ENCODE measurements at places on chromosomes 11 and 22.

- DNase-seq, result no peak
These were observed 5.2 kb upstream of the OAF start for GRCh38 chr11:120205596-120206161.

GRCh38 chr11:134374171-134374570 lies 37.9 kb downstream of the B3GAT1 start:
- no peak for DNase-seq

GRCh38 chr11:127925475-127925874 lies 661.9 kb downstream of the ETS1 start:
- DNase-seq, result no peak

DNA sequence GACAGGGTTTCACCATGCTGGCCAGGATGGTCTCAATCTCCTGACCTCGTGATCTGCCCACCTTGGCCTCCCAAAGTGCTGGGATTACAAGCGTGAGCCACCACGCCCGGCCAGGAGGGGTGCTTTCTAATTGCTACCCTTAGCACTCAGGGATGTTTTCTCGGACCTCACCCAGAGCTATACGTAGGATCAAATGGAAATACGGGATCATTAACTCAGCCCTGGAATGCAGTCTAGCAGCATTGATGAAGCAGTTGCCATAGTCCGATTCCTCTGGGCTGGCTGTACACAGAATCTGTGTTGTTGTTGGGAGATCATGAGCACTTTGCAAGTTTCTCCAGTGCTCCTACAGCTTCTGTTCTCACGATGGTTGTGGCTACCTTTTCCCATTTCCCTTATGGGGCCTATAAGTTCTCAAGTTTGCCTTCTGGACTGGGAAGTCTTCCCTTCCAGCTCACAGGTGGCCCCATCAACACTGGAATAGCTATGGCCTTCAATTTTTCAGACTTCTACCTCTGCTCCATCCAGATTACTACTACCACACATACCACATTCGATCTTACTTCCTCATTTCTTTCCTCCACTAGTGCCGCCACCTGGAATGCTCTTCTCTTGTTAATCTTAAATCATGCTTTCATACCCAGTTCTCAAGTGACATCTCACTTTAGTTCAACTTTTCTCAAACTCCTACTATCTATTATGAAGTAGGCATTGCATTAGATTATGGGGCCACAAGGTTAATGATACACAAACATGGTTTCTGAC lies 16.1 kb upstream of the PCF11 start:
- no peak for DNase-seq

- no peak for DNase-seq
These were observed 1.9 kb downstream of the RCOR2 start for GRCh38 chr11:63914896-63915691.

- no peak for DNase-seq
These were observed 434.5 kb upstream of the CCDC90B start for GRCh38 chr11:83720675-83721074.

DNA sequence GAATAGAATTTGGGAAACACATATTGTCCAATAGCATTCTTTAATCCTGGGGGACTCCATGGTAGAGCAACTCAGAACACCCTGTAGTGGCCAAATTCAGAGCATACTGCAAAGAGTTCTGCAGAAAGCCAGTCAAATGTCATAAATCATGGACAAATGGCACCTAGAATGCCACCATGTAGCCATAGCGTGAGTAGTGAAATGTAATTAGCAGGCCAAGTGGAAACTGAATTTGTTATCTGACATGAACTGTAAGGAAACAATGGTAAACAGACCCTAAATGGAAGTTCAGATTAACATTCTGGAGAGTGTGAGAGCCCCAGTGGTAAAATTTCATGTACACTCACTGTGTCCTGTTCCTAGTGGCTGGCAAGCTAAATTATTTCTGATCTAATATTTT lies 7.0 kb upstream of the PRSS23 start:
- no peak for DNase-seq

DNA sequence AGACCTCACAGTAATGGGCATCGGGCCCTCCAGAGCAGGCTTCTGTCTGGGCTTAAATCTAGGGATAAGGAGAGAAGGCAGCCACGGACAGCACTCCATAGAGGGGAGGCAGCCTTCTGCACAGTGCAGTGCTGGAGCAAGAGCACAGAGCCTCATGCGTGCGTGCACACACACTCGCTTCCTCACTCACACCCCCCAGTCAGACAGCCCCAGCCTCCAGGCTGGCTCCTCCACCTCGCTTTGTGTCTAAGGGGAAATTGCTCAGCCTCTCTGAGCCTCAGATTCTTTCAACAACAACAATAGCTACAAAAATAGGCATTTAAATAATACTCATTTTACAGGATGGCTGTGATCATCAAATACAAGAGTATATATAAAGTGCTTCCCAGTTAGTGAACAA lies 26.7 kb upstream of the ETS1 start:
- no peak for DNase-seq

DNA sequence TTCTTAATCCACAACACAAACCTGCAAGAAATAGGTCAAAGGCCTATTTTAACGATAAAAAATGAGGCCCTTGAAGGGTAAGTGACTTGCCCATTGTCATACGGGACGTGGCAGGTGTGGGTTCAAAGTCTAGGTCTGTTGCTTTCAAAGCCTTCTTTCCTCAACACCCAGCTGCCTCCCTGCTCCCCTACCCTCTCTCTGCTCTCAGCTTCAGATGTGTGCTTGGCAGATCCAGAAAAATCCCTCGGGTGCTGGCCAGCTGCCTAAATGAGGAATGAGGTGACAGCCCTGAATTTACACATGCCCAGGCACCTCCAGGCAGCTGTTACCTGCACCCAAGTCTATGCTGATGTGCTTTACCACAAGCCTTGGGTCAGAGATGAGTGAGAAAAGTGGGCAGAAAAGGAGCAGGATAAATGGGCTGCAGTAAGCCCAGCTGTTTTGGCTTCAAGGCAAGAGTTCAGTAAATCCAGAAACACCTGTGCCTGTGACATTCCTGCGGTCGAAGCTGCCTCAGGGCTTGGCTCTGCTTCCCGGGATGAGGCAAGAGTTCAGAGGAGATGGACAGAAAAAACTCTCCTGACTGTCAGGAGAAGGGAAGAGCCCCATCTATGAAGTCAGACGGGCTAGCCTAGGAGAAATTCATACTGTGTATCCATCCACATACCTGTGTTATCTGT lies 49.9 kb upstream of the LDLRAD3 start:
- DNase-seq, result no peak

DNA sequence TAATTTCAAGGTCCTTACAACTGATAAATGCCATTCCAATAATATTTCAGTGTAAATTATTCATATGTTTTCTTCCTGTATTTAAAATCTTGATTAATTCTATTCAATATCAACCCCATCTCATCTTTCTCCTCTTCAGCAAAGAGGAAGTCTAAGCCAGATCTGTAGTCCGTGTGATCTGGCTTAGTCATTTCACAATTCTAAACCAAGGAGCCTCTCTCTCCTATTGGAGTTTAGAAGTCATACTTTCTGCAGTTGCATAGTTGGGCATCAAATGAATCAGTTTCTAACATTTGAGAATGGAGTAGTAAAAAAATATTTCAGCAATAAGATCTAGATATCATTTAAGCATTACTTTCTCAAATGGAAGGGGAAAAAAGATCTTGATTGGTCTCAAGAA lies 354.9 kb downstream of the JRKL start:
- DNase-seq, result no peak

GRCh38 chr11:31325160-31325559 lies 44.4 kb downstream of the DCDC1 start:
- DNase-seq, result no peak

GRCh38 chr11:27319072-27319471 lies 43.9 kb downstream of the CCDC34 start:
- peak; percentile 39 for DNase-seq

- peak; percentile 81 for DNase-seq
These were observed at the start of gene ZNF280B for GRCh38 chr22:22508274-22509176. ZNF280B (minus strand) TSS chr22:22508742; CDS start chr22:22489398, 19,344 bp downstream.

DNA sequence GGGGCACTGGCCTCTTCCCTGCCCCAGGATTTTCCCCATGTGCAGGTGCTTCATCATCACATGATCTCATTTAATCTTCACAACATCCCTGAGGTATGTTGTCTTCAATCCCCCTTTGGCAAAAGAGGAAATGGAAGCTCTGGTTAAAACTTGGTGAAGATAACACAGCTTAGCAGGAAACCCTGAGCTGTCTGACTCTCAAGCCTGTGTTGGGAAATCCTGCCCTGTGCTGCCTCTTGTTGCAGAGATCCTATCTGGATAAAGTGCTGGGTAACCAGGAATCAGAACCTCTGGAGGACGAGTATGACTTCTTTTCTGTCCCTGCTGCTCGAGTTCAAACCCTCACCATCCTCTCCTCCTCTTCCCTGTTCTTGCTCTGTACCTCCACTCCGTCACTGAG lies 13.1 kb upstream of the E2F8 start:
- DNase-seq, result no peak

- DNase-seq, result no peak
These were observed 93.2 kb downstream of the FAR1 start for GRCh38 chr11:13761716-13762115.

DNA sequence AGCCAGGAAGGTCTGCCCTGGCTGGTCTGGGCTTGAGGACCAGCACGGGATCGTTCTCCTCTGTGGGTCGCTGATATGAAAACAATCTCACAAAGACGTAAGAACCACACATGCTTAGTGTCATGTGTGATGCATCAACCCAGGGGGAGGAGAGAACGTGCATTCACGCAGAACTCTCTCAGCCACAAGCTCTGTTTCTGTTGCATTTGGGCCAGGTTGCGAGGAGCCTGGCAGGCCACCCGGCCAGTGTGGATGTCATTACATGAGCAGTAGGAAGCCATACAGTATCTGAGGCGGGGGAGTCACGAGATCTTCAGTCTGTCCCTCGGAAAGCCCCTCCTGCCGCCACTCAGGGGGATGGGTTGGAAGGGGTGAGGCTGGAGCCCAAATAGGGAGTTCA lies 53.1 kb upstream of the KCNQ1OT1 start:
- no peak for DNase-seq

DNA sequence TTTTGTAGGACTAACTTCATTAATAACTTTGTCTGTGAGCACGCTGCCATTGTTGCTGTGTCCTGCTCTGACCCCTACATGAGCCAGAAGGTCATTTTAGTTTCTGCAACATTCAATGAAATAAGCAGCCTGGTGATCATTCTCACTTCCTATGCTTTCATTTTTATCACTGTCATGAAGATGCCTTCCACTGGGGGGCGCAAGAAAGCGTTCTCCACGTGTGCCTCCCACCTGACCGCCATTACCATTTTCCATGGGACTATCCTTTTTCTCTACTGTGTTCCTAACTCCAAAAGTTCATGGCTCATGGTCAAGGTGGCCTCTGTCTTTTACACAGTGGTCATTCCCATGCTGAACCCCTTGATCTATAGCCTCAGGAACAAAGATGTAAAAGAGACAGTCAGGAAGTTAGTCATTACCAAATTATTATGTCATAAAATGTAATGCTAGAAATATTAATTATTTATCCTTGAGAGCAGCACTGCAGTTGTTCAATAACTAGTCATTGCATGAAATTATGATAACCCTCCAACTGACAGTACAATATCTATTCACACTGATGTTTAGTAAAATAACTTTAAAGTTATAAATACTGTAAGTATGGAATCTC lies 46.4 kb upstream of the OR5D13 start:
- no peak for DNase-seq

DNA sequence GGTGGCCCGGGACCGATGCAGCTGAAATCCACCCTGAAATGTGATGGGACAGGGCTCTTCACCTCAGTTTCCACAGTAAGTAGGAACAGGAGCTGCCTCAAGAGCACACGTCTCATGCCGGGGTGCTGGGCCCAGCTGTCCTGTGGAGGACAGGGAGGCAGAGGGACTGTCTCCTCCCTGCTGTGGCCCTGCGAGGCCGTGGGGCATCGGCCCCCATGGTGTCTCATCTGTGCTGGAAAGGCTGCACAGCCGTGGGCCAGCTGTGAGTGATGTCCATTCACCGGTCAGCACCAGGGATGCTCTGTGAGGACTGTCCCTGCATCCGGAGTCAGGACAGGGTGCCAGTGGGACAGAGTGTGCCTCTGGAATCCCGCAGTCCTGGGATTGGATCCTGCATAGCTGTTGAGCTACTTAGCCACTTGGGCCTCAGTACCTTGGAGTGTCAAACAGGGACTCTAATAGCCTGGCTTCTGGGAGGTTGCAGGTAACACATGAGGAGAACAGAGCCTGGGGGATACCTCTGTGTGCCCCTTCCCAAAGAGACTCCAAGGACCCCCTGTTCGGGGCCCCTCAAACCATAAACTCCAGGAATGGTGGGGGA lies 16.5 kb downstream of the TRPM5 start:
- no peak for DNase-seq

DNA sequence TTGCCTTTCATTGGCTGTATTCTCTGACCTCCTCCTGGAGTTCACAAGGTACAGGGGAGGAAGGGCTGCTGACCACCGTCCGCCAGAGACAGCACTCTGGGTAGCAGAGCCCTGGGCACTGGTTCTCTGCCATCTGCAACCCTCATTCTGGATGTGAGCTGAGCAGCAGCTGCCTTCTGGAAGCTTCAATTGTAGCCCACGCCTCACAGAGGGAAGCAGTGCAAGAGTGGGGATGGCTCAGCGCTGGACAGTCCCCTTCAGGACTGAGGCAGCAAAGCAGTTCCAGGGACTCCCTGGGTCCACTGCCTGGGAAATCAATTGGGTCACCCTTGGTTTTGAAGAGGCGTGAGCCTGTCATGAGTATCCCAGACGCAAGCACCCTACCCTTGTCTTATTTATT lies 346.2 kb downstream of the CADM1 start:
- no peak for DNase-seq

DNA sequence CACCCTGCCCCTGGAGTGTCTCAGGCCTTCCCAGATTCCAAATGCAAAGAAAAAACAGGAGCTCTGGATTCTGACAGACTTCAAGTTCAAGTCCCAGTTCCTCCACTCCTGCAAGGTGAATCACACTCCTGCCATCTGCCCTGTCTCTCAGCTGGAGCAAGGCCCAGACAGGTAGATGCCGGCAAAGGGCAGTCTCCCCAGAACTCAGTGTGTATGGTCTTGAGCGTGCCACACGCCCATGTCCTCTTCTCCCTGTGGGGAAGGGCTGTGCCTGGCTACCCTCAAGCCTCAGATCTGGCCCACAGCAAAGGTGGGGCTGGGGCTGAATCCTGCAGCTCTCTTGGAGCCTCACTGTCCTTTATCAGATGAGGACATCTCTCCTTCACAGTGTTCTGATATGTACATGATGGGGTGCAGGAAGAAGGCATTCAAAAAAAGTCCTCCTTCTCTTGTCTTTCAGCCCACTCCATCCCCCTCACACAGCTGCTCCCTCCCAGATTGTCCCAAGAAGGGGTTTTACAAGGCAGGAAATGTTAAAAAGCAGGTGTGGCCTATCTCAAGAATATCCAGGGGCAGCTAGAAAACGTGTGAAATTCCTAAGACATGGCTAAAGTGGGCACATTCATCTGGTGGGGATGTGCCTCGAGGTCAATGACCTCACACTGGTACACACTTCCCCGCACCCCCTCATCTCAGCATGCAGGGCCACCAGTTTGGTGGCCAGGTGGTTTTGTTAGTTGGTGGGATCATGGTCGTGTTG lies 27.7 kb upstream of the ARFGAP3 start:
- DNase-seq, result no peak

- no peak for DNase-seq
These were observed 195.3 kb upstream of the MTMR2 start for GRCh38 chr11:96119211-96119610.

DNA sequence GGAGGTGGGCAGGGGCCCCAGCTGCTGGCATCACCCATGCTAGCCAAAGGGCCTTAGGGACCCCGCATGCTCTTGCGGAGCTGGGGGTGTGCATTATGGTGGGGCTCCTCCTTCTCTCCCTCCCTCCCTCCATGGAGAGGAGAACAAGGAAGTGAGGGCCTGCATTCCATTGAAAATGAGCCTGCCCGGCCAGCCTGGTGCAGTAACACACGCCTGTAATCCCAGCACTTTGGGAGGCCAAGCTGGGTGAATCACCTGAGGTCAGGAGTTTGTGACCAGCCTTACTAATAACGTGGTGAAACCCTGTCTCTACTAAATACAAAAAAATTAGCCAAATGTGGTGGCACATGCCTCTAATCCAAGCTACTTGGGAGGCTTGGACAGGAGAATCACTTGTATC lies 22.4 kb downstream of the SNAP29 start:
- no peak for DNase-seq
